ENCODE measurements at places on chromosomes 7 and 10.

- DNase-seq = no peak
Measured at GRCh38 chr10:126849646-126850045, 55.6 kb upstream of the DOCK1 start.

GRCh38 chr7:130867581-130868136 is 133.7 kb upstream of the KLF14 start:
- DNase-seq = no peak

GRCh38 chr10:64040781-64041180 is 519.6 kb downstream of the REEP3 start:
- DNase-seq = no peak

DNA sequence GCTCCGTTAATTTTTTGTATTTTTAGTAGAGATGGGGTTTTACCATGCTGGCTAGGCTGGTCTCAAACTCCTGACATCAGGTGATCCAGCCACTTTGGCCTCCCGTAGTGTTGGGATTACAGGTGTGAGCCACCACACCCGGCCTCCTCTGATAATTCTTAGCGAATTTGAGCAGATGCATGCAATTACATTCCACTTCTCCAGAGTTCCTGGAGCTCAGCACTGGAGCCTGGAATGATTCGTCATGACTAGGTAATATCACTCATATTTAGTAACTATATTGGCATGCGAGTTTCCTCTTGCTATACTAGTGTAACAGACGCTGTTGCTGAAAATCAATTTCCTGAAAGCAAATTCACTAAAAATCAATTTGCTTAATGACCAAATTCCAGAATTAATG is 86.8 kb downstream of the MKX start:
- no peak for DNase-seq

DNA sequence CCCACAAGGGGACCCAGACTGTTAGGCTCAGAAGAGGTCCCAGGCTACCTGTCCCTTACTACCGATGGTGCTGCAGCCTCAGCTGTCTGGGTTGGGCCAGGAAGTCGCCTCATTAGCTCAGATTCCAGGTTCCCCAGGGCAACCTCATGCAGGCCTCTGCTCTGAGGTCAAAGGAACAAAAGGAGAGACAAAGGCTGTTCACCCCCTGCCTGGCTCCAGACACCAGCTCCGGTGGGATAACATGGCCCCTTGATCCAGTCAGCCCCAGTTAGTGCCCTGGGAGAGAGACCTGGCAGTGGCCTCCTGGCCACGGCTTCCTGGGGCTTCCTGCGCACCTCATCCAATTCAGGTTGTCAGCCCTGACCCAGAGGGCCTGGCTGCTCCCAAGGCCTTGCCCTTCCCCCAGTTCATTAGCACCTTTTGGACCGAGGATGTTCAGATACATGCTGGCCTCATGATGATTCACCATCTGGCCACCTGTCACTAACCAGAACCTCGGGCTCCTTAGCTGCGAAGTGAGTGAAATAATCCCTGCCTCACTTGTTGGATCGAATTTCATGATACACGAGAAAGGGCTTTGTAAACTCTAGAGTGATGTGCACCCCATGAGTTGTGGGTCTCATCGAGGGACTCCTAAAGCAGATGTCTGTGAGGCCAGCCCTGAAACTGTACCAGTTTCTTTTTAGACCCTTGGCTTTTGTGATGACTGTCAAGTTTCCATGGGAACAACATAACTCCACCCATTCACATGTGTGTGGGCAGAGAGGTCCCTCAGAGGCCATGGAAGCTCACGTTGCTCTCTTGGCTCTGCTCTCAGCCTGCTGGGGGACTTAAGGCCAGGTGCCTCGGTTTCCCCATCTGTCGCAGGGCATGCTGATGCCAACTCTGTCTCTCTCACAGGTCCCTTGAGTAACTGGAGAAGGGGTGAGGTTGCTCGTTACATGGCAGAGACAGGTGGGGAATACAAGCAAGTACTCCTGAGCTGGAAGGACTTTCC is 79.5 kb upstream of the PCBD1 start:
- peak; percentile 88 for DNase-seq

DNA sequence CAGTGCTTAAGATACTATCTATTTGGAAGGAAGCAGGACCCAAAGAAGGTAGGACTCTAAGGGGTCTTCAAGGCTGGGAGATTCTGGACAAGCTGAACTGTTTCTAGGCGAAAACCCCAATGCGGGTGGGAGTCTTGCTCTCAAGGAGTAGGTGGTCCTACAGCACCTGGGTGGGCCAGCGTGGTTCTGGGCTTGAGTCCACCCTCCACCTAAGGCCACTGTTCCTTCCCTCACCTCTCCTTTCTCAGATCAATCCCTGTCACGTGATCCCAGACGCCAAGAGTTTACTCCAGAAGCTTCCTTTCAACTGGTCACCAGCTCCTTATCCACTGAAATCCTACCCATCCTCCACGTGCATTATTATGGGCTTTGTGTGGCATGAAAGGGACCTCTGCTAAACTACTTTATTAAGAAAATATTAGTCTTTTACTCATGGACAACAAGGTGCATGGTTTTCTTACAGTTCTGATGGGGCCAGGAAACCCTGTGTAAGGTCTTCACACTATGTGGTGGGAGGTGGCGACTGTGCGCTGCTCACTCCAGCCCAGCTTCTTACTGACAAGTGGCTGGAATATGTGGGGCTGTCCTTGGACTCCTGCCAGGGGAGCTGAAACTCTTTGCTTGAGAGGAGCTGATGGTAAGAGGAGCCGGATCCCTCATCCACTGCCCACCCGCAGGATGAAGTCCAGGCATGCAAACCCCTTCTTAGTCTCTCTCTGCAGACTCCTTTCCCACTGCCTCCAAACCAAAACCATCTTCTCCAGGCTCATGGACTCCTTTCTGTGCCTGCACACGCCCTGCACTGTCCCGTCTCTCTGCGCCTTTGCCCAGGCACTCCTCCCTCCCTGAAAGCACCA is 1.6 kb downstream of the ZNF746 start:
- DNase-seq = peak; percentile 70

GRCh38 chr7:149558149-149558861 is 60.7 kb upstream of the ZNF746 start:
- DNase-seq = no peak

DNA sequence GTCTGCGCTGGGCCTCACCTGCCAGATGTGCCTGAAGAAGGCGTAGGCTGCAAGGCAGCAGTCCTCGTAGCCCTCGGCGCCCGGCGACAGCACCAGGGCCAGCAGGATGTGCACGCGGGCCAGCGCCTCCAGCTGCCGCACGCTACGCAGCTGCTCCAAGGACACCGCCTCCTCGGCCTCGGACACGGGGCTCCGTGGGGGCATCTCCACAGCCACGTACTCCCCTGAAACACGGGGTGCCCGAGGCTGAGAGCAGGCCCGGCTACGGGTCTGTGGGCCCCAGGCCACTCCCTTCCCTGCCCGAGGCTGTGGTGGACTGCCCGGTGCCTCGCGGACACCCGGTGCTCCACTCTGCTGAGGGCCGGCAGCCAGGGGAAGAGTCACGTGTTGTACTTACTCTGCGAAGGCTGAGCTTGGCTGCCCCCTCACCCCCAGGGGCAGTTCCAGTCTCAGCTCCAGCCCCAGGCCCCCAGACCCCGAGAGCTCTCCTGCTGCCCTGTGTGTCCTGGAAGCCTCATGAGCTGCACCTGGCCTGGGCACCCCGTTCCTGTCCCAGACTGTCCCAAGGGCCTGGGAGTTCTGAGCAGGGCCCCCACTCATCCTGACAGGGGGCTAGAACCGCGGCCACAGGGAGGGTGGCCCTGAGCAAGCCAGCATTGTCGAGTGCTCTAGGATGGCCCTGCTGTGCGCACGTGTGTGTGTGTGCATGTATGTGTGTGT is 62.8 kb downstream of the CFAP46 start:
- no peak for DNase-seq

GRCh38 chr7:95608359-95609173 is 12.2 kb upstream of the PDK4 start:
- DNase-seq = peak; percentile 87

DNA sequence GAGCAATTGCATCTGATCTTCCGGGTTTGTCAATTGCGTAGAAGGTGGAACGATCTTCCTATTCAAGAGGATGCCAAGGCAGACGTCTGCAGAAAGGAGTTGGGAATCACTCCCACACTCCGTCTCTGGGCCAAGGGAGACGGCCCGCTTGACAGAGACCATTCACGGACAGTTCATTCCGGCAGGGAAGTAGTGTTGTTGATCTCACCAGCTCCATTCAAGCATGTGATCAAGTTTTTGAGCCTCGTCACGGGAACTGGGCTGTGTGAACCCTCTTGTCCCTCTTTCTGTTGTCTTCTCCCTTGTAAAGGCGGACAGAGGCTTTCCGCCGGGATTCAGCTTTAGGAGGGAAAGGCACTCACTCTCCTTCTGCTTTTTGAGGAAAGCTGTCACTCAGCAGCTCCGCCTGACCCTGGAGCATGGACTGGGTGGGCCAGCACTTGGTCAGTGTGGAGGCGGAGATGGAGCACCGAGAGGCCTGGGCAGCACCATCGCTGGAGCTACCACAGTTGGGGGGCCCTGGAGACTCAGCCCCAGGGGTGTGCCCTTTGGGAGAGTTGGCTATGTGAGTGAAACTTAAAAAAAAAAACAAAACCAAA is 44.9 kb downstream of the SPDYE5 start:
- no peak for DNase-seq

GRCh38 chr7:41447450-41448042 is 255.3 kb downstream of the INHBA start:
- no peak for DNase-seq

GRCh38 chr7:154912871-154913637 is 89.9 kb downstream of the PAXIP1 start:
- no peak for DNase-seq

DNA sequence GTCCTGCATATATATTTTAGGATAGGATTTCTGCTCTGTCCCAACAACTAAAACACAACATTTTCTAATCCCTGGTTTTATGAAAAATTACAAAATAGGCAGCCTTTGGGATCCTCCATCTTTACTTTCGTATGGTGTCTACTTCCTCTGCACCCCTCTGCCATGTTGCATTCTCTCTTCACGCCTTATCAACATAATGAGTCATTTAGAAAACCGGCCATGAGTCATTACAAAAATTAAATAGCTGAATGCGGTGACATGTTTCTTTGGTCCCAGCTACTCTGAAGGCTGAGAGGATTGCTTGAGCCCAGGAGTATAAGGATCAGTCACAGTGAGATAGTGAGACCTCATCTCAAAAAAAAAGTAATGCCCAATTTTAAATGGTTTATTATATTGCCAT is 148.1 kb upstream of the CELF2 start:
- no peak for DNase-seq

- no peak for DNase-seq
Measured at GRCh38 chr7:32048970-32049491, 21.2 kb downstream of the PDE1C start.

DNA sequence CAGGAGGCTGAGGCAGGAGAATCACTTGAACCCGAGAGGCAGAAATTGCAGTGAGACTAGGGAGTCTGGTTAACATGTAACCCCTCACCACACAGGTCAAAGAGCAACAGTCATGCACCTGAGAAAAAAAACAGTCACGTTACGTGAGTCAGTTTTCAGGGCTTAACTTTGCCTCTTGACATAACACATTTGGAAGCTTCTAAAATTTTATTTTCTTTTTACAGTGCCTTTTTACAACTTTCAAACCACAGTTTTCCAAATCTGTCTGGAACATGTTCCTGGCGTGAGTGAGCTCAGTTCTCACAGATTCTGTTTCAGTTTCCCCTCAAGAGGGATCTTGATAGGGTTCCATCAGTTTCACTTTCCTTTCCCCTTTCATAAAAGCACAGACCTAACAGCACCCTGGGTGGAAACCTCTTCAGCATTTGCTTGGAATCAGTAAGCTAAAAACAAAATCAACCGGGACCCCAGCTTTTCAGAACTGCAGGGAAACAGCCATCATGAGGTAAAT is 4.4 kb downstream of the IFIT3 start:
- DNase-seq = no peak

- no peak for DNase-seq
Measured at GRCh38 chr10:105494944-105495343, 853.9 kb downstream of the SORCS3 start.

Data from NCI-H524 (cell line).